ENCODE measurements at places on chromosomes 16 and 17. TPM values are rescaled to one million over a fixed set of nuclear protein-coding genes. Genes with fewer than 3 reads are reported as not detected.

The FNDC8 gene
- total RNA-seq: 4.6 TPM

The CX3CL1 gene
- 30.2 TPM for total RNA-seq

The KRTAP4-5 gene
- not detected for total RNA-seq

The SULT1A4 gene
- 7.5 TPM for total RNA-seq

The SOX8 gene
- total RNA-seq: 11.9 TPM

The SHMT1 gene
- total RNA-seq: 31.6 TPM

- no peak for DNase-seq
Observed at GRCh38 chr17:78896091-78896833, 6.7 kb downstream of the CEP295NL start.

- no peak for DNase-seq
Observed at GRCh38 chr17:12812877-12813276, 23.6 kb downstream of the ARHGAP44 start.

DNA sequence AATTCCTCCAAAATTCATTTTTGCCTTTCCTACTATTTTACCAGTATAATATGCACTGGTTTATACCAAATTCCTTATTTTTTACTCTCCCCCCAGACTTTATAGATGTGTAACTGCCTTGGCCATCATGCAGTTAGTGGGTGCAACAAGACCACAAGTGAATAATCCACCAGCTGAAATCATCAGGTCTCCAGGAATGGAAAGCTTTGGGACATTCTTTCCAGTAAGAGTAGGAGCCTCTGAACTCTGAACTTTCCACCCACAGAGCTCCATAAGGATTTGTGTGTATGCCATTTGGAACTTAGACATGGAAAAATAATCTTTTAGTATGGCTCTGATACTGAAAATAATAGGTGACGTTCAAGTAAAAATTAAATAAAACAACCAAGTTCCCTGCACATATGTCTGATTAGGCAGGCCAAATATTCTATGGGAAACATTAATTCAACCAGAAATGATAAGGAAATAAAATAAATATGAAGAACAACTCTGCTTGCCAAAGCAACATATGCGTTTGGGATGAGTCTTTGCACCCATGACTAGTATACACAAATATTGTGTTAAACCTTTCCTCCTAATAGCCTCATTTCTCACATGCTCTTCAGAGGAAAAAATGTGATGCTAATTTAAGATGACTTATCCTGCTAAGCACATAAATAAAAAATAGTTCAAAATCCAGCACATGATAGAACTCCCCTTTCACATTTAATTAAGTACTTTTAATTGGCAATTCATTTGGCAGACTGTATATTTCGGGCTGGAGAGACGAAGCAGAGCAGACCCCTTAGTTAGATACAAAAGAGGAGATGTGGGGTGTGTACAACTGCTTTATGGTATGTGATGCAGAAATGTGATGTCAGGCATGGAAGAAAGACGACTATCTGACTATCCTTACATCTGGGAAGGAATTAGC is 11.6 kb upstream of the LYRM9 start:
- DNase-seq: no peak

DNA sequence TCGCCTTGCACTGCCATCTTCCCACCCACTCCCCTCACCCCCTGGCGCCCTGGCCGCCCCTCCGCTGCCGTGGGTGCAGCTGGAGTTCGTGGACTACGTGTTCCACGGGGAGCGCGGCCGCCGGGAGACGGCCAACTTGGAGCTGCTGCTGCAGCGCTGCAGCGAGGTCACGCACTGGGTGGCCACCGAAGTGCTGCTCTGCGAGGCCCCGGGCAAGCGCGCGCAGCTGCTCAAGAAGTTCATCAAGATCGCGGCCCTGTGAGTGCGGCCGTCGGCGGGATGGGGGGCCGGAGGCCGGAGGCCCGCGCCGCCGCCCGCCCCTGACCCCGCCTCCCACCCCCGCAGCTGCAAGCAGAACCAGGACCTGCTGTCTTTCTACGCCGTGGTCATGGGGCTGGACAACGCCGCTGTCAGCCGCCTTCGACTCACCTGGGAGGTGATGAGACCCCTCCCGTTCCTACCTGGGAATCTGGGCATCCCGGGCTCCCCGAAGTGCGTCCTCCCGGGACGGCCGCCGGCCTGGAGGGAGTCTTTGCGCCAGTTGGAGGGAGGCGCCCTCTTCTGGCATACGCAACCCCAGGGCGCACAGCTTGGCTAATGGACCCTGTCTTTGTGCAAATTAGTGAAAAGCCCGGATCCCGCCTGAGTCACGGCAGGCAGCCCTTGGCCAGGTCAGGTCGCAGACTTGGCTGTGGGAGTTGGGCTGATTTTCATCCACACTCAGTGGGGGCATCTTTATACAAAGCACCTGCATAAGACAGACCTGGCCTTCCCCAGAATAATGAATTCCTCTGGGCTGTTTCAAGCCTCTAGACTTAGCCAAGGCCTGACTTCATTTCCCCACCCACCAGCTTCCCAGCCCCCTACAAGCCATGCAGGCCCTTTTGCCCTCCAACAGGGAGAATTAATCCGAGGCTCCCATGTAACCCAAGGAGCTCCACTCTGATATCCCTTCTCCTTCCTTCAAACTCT is 14.3 kb downstream of the RAPGEFL1 start:
- DNase-seq: peak; percentile 75

DNA sequence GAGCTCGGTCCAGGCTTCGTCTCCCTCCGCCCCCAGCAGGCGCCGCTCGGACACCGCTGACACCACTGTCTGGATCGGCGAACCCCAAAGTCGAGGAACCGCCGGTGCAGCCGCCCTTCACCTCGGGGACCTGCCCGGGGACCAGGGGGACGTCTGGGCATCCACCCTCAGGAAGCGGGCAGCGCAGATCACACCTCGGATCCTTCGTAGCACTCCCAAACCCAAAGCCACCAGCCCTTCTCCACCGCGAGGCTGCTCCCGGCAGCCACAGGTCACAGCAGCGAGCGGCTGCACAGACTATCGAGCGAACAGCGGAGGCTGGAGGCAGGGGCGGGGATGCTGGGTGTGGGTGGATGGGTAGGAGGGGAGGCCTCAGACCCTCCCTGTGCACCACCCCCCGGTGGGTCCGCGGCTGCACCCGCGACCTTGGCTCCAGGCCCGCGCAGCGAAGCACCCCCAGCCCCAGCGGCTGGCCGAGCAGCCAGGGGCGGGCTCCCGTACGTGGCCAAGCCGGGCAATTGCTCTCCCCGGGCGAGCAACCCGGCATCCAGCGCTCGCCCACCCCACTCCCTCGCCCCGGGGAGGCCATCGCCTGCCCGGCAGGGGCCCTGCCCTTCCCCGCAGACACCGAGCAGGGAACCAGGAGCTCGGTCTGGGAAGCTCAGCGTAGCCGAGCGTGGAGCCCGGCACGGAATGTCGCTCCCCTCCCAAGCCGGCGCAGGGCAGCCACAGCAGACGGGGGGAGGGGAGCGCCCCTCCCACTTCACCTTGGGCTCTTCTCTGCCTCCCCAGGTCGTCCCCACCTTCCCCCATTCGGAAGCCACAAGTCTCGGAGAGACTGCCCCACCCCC is 1.0 kb downstream of the SDK2 start:
- DNase-seq: peak; percentile 26

- no peak for DNase-seq
Observed at GRCh38 chr17:12035673-12036072, 15.0 kb downstream of the MAP2K4 start.

GRCh38 chr16:82331974-82332750 is 162.1 kb upstream of the MPHOSPH6 start:
- no peak for DNase-seq

GRCh38 chr17:58487589-58488427 is at the start of gene HSF5:
Gene HSF5 (minus strand): TSS chr17:58488408. CDS start chr17:58488274, 134 bp downstream.
- no peak for DNase-seq

DNA sequence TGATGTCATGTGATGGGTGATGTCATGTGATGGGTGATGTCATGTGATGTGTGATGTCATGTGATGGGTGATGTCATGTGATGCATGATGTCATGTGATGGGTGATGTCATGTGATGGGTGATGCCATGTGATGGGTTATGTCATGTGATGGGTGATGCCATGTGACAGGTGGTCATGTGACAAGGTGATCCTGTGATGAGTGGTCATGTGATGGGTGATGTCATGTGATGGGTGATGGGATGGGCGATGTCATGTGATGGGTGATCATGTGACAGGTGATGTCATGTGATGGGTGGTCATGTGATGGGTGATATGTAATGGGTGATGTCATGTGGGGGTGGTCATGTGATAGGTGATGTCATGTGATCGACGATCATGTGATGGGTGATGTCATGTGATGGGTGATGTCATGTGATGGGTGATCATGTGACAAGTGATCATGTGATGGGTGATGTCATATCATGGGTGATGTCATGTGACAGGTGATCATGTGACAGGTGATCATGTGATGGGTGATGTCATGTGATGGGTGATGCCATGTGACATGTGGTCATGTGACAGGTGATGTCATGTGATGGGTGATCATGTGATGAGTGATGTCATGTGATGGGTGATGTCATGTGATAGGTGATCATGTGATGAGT is 17.2 kb downstream of the CD300LB start:
- no peak for DNase-seq

DNA sequence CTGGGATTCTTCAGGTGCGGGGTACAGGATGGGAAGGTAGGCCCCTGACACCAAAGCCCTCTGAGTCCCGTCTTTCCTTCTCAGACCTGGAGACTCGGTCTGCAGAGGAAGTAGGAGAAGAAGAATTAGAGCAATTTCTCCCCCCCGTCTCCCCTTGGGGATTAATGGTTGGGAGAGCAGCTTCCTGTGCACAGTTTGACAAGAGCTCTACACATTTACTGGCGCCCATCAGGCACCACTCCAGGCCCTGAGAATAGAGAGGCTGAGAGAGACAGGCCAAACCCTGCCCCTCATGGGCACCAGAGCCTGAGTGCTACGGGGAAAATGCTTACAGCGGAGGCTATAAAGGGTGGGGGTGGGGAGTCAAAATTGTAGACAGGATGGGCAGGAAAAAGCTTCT is 3.5 kb upstream of the C16orf74 start:
- DNase-seq: no peak

DNA sequence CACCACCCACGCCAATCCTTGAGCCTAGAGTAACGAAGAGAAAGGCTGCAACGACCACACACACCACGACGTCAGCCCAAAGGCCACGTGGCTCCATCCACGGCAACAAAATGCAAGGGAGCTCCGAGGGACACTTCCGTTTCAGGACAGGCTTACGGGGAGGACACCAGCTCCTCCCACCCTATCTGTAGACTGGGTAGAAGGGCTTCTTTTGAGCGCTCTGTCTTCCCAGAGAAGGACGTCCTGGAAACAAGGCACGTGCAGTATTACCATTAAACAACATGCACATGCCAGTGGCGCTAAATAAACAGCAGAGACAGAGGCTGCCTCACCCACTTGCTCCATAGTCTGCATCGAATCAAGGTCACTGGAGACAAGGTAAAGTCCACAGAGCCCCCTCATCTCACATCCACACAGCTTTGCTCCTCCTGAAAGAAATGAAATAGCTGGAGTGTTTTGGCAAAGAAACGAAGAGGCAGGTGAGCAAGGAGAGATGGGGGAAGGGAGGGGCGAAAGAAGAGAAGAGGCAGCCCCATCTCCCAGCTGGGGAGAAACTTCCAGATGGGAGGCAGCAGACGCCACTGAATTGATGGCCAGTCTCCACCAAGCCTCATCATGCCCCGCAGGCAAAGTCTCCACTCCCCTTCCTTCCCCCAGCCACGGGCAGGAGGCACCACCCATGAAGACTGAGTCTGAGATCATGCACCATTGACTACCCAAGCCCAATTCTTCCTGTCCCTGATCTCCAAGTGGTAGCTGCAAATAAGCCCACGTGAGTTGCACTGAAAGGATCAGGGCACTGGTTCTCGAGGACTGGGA is 24.0 kb downstream of the ZFHX3 start:
- DNase-seq: no peak

- DNase-seq: no peak
Observed at GRCh38 chr16:24851700-24852099, 5.9 kb downstream of the SLC5A11 start.

All from prostate gland (tissue), 2 donors.